ENCODE measurements at places on chromosomes 2 and 18.

DNA sequence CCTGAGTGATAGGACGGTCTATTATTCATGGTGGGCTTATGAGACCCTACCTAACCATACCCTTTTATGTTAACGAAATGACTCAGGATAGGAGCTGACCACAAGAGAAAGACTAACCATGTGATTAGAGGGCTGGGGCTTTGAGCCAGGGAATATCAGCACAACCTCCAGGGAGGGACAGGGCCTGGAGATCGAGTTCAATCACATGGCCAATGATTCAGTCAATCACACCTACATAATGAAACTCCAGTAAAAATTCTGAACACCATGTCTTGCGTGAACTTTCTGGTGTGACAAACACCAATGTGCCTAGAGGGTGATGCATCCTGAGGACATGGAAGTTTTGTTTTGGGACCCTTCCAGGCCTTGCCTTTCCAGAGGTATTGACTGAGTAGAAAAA is 2.2 kb upstream of the TEX51 start:
- DNase-seq = no peak

- DNase-seq = no peak
These were observed 270.8 kb upstream of the AGAP1 start for GRCh38 chr2:235223011-235223410.

GRCh38 chr2:18750672-18751554 is 161.5 kb upstream of the NT5C1B start:
- DNase-seq = no peak

DNA sequence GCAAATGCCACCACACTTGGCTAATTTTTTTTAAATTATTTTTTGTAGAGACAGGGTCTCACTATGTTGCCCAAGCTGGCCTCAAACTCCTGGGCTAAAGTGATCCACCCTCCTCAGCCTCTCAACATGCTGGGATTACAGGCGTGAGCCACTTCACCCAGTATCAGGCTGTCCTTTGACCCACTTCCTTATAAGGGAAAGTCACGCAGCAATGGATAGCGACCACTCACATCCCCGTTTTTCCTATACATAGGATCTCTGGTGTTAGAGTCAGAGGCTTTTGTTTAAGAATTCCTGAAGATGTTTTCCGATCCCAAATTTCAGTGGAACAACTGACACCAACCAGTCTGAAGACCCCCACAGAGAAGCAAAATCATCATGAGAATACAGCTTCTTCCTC is 41.4 kb upstream of the RFX8 start:
- DNase-seq = no peak

DNA sequence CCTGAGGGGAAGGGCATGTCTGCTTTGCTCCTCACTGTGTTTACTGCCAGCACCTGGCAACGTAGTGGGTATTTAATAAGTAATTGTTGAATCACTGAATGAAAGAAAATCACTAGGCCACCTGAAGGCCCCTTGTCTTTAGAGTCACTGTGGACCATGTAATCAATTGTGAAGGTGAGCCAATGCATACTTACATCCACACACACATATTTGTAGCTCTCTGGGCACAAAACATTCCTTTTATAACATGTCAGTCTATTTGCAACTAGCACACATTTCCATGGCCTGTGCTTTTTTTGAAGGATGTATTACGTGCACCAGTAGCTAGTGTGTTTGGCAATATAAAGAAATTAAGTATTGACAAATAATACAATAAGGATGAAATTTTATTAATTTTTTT is 11.2 kb downstream of the ATP8B1 start:
- DNase-seq = no peak

DNA sequence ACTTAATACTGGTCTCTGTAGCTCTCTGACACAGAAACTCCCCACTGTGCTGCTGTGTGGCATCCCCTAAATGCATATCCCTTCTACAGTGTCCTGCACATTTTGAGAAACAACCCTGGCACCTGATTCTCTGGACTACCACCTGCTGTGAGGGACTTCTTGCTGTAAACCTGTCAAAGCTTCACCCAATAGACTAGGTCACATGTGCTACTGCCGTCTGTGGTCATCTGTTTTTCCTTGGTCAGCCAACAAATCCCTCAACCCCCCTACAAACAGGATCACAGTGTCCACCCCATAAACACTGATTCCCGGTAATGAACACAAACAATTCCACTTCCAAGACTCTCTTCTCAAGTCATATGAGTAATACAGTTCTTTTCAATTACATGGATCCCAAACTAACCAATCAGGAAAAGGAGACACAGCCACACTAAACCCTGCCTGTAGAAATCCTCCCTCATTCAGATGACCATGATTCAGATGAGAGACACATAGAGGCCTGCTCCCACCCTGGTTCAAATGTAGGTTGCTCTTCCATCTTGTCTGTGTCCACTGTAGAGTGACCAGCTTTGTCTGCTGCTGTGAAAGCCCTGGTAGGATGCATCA is 1157.4 kb downstream of the RPIA start:
- no peak for DNase-seq

Measured in NCI-H510A (cell line).